ENCODE measurements at places on chromosomes 3 and 15. TPM values are rescaled to one million over a fixed set of nuclear protein-coding genes. Genes with fewer than 3 reads are reported as not detected.

DNA sequence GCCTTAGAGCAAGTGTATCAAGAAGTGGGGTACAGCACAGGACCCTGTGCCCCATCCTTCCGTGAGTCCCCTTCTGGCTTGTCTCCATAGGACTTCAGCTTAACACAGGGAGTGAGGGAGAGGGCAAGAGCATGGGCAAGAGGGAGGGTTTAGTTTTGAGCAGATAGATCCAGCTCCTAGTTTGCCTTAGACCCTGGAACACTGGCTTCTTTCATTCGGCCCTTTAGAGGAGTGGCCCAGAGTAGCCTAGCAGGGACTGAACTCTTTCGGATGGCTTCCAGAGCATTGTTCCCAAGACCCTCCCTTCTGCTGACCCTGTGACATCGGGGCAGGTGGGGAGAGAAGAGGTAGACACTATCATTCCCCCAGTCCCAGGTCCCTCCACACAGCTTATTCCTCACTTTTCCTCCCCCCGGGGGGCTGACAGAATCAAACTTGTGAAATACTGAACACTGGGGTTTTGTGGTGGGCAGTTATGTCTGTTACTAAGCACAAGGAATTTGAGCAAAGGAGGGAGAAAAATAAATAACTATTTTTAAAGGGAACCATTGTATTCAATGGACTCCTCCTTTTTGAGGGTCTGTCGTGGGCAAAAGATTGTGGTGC, 289.6 kb upstream of the C2CD4B start:
- no peak for DNase-seq

DNA sequence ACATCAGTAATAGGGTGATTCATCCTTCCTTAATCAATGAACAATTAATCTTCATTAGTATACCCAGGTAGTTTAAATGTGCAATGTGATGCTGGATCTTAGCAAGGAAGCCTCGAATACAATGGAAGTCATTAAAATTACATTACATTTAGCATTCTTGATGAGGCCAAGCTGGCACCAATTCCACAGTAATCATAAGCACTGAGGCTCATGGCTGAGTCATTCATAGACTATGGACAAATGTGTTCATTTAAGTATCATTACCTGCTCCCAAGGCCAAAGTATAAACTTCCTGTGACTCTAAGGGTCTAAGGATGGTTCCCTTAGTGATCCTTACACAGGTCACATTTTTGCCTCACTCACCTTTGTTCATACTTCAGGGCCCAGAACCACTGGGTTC, 266.4 kb upstream of the CDIN1 start:
- DNase-seq, result peak; percentile 2

DNA sequence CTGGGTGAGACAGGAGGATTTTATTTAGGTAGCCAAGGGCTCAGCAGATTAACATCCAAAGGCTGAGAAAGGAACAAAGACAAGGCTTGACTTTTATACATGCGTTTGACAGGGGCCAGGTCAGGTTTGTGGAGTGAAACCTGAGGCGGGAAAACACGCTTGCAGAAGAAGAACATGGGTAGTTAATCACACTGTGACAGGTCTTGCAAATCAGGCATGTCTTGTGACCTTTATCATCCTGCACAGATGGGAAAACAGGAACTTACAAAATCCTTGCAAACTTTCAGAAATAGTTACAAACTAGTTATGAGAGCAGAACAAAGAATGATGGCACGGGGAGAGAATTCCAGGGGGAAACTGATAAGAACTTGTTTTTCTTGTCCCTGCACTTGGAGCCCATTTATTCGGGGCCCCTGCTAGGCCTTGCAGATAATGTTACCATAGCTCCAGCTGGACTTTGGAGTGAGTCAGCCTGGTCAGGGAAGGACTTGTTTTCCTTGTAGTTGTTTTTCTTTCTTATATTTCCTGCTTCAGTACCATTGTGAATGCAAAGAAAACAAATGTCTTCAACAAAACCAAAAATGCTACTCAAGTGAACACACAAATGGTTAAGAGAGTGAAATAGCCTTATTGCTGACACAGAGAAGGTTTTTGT, 965.9 kb upstream of the ROBO1 start:
- peak; percentile 10 for DNase-seq

DNA sequence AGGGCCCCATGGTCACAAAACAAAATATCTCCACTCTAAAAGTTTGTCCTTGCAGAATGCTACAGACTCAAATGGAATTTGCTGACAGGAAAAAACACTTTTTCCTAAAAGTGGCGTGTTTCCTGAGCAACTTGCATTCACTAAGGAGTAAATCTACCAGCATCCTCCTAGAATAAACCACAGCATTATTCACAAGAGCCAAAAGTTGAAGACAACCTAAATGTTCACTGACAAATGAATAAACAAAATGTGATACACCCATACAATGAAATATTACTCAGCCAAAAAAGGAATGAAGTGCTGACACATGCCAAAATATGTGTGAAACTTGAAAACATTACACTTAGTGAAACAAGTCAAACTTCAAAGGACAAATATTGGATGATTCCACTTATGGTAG, 28.9 kb downstream of the ITGB5 start:
- no peak for DNase-seq

- DNase-seq, result no peak
Measured at GRCh38 chr3:22777834-22778233, 425.3 kb upstream of the UBE2E2 start.

GRCh38 chr3:188299708-188300107, 145.8 kb downstream of the LPP start:
- no peak for DNase-seq

DNA sequence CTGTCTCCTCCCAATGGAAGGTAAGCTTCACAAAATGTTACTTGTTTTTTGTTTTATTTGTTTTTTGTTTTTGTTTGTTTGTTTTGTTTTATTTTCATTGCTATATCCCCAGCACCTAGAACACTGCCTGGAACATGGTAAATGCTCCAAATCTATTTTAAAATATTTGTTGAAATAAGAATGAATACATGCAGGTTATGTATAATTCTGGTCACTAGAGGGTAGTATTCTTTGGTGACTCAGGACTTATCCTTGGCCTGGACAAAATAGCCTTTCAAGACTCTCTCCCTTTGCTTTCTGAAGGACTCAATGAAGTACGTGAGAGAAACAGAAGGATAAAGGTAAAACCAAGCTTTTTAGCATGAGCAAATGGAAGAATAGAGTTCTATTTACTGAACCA, 46.9 kb upstream of the PPP2R3A start:
- DNase-seq, result no peak

- no peak for DNase-seq
Measured at GRCh38 chr3:182435860-182436259, 357.4 kb upstream of the ATP11B start.

DNA sequence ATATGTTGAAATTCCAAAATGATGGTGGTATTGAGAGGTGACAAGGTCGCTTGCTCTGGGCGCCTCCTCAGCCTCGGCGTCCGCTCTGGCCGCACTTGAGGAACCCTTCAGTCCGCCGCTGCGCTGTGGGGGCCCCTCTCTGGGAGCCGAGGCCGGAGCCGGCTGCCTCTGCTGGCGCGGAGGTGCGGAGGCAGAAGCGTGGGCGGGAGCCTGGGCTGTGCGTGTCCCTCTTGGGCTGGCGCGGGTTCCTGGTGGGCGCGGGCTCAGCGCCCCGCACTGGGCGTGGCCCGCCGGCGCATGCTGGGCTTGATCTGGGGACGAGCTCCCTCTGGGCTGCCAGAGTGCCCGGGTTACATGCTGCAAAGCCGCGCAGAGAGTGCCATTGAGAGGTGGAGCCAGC, 39.8 kb upstream of the TMC3 start:
- DNase-seq, result no peak

DNA sequence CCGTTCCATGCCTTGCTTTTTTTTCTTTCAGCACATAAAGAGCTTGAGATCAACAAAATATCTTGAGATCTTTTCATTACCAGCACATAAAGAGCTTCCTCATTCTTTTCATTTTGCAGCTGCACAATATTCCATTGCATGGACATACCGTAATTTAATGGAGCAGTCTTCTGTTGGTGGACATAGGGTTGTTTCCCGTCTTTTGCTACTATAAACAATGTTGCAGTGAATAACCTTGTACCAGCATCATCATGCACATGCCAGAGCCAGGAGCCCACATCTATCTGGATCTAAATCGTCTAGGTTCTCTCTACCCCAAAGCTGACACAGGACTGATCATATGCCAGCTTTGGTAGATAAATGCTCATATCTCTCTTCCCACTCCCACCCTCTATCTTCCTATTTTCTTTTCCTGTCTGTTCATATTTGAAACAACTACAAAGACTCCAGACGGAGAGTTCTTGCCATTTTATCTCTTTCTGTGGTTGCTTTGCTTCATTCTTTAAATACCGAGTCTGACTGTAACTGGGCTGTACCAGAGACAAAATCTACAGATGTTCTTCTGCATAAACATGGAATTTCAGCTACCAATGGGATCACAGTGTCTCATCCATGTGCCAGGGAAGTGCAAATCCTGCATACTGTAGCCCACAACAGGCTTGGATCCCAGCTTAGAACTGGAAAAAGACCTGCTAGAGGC, 47.1 kb upstream of the AKAP13 start:
- no peak for DNase-seq

DNA sequence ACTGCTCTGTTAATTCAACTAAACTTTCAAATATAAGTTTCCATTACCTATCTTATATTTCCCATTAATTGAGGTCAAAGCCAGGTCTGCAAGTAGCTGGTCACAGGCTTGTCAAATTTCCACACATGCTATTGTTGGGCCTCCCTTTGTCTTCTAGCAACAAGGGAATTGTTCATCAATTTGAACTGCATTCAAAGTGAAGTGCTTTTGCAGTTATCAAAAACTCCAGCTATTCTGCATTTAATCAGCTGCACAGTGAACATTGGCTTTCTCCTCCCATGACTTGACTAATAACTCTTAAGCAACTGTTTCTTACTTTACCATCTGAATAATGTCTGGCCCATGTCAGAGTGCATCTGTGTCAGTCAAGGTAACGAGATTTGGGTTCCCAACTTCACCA, 198.4 kb downstream of the KCNH8 start:
- no peak for DNase-seq

GRCh38 chr3:66620296-66620695, 119.5 kb upstream of the LRIG1 start:
- DNase-seq, result no peak

- no peak for DNase-seq
Measured at GRCh38 chr15:47972738-47973137, 148.1 kb upstream of the SLC24A5 start.

DNA sequence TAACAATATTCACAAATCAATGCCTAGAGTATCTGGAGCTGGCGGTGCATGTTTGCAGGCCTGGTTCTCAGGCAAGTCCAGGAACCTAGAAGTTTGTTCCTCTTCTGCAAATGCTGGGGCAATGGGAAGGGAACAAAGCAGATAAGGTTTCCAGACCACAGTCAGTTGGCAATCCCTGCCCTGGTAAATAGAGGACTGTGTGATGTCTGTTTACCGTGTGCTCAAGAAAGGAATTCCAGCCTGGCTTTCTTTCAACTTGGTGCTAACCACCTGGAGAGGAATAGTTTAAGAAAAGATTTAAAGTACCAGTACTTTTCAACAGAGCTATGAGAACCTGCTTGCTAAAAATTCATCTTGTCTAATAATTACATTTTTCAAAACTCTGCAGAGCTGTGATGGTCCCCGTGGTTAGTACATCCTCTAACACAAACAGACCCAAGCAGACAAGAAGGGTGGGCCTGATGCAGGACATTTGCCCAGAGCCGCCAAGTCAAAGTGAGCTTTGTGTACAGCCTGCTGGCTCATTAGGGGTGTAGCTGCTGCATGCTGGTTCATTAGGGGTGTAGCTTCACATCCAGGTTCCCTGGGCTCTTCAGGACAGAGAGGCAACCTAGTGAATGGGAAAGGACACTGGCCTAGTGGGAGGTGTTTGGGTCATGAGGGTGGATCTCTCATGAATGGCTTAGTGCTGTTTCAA, 220.5 kb downstream of the SQOR start:
- DNase-seq, result no peak

- DNase-seq, result no peak
Measured at GRCh38 chr3:191239407-191240031, 40.5 kb downstream of the OSTN start.

GRCh38 chr3:61371123-61371522, 119.9 kb upstream of the FHIT start:
- no peak for DNase-seq

GRCh38 chr15:83320844-83321243, 36.4 kb upstream of the BNC1 start:
- DNase-seq, result no peak

GRCh38 chr3:194672876-194673275, 885 bp upstream of the LSG1 start:
- DNase-seq, result no peak

DNA sequence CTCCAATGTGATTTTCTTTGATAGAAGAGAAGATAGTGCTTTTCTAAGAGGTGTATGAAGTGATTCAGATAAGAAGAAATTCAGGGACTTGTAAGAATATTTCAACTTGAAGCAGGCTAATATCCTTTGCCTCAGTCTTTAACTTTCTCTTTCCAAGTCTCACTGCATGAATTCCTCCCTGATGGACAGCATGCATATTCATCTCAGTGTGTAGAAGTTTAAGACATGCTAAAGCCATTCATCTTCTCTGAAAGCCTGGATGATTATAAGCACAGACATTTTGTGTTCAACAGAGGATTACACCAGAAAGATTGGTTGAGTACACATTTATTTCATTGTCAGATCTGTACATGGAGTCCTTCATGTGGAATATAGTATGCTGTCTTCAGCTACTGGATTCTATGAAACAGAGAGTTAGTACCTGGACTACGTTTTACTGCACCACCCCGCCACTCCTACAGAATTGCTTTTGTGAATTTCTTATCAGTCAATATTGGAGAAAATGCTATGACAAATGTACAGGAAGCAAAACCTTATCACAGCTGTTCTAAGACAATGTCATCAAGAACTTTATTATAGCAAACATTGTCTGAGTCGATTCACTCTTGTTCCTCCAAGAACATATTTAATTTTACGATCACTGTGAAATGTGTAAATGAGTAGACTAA, 1346.1 kb downstream of the OTOL1 start:
- no peak for DNase-seq

GRCh38 chr3:131692356-131692755, 189.6 kb upstream of the MRPL3 start:
- DNase-seq, result no peak

DNA sequence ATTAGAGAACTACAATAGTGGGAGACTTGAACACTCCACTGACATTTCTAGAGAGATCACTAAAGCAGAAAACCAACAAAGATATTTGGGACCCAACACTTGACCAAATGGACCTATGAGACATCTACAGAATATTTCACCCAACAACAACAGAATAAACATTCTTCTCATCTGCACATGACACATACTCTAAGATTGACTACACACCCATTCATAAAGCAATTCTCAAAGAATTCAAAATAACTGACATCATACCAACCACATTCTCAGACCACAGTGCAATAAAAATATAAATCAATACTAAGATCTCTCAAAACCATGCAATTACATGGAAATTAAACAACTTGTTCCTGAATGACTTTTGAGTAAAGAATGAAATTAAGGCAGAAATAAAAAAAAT, 473.7 kb downstream of the LPP start:
- peak; percentile 61 for DNase-seq

Gene C3orf22
- total RNA-seq, result not detected

Gene TBCCD1
- total RNA-seq, result 14.9 TPM

Gene TTC14
- total RNA-seq, result 18.7 TPM

Gene CEMIP
- 0.06 TPM for total RNA-seq

Gene TM4SF1
- 304 TPM for total RNA-seq

Gene MUC20
- 9.3 TPM for total RNA-seq

Gene COL6A5
- not detected for total RNA-seq

Gene MPI
- total RNA-seq, result 66.1 TPM

Gene DAPK2
- 7.3 TPM for total RNA-seq

Gene MUSTN1
- total RNA-seq, result not detected

Gene AP3B2
- under 0.01 TPM for total RNA-seq

Gene BRK1
- 97.2 TPM for total RNA-seq

Gene GOLGA6L4
- 0.36 TPM for total RNA-seq

Gene DUOXA1
- total RNA-seq, result not detected

All from epithelial cell of proximal tubule (primary cell).